GM23248 (cell line): ENCODE measurements at places on chromosomes 7 and 10.

DNA sequence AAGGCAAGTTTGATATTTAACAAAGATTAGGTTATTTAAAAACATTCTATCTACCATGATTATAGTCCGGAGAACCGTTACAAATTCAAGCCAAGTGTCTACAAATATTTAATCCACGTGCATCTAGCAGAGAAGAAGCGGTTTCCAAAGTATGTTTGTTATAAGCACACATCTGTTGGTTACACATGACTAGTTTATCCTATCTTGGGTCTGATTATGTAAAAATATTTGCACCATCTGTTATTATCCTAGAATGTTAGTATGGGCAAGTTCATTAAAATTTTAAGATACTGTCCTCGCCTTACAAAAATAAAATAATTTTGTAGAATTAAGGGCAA is 289.2 kb upstream of the VSTM2A start:
- no peak for DNase-seq
- no peak overlapping the region for H3K27ac ChIP-seq
- H3K4me3 ChIP-seq, result no peak overlapping the region
- no peaks in the 10 kb centered on the region for H3K27me3 ChIP-seq
- H3K36me3 ChIP-seq, result no peaks in the 10 kb centered on the region

- H3K27me3 ChIP-seq, result 0 out of 2 replicates have a peak, but pooled peaks cover 15% of the 10 kb centered on the region
- DNase-seq, result no peak
- H3K4me3 ChIP-seq, result no peak overlapping the region
- H3K4me1 ChIP-seq, result no peaks in the 10 kb centered on the region
- H3K27ac ChIP-seq, result no peak overlapping the region
- no peaks in the 10 kb centered on the region for H3K36me3 ChIP-seq
Measured at GRCh38 chr7:50981743-50982142, 199.0 kb upstream of the GRB10 start.

GRCh38 chr7:815284-816216 is 16.7 kb upstream of the SUN1 start:
- peaks cover 33% of the 10 kb centered on the region for H3K4me1 ChIP-seq
- H3K27ac ChIP-seq, result no peak overlapping the region
- H3K4me3 ChIP-seq, result peak overlapping the region; percentile 56
- no peaks in the 10 kb centered on the region for H3K27me3 ChIP-seq

DNA sequence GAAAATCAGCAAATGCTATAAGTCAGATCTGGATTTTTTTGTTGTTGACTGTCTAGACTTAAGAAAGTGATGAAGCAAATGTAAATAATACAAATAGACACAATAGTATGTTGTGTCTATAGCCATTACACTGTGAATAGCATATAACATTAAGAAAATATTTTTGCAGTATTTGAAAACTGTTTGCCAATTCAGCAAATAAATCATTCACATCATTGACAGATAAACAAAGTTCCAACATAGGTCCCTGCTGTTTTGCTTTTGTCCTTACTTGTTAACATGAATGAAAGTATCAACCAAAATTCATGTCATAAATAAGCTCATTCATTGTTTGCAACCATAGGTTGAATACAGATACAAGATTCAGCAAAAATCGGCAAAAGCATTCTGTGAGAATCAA is 200.5 kb downstream of the KIF20B start:
- no peaks in the 10 kb centered on the region for H3K4me1 ChIP-seq
- no peak overlapping the region for H3K27ac ChIP-seq
- H3K27me3 ChIP-seq, result no peaks in the 10 kb centered on the region
- H3K4me3 ChIP-seq, result no peak overlapping the region
